Lung (tissue), 17 donors: ENCODE measurements at places on chromosomes 4 and X. TPM values are rescaled to one million over a fixed set of nuclear protein-coding genes. Genes with fewer than 3 reads are reported as not detected.

Gene ZAR1
- not detected for polyA plus RNA-seq

Gene GLRA2
- not detected for polyA plus RNA-seq

Gene MAGEA4
- not detected for polyA plus RNA-seq

Gene PABPC1L2B
- not detected for polyA plus RNA-seq

Gene ARHGAP24
- 10.0 TPM for polyA plus RNA-seq

Gene FGF5
- polyA plus RNA-seq = not detected

Gene MAD2L1
- 2.4 TPM for polyA plus RNA-seq

Gene CLGN
- 0.87 TPM for polyA plus RNA-seq

DNA sequence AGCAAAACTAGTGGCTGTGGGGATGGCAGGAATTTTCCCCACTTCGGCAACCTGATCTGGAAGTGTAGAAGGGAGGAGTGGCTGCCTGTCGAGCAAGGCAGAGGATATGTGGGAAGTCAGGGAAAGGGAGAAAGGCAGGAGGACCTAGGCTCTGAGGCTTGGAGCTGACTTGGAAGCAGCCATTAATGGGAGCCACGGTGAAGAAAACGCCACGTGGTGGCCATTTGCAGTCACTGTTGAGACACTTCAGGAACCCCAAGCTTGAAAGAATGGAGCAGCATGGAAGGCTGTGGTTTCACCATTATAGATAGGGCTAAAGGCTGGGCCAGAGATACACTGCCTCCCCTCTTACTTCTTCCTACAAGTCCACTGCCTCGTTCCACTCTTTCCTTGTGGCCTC, 41.8 kb upstream of the MAML3 start:
- no peak for DNase-seq

GRCh38 chrX:39528161-39528916, 569.4 kb downstream of the BCOR start:
- DNase-seq = no peak

DNA sequence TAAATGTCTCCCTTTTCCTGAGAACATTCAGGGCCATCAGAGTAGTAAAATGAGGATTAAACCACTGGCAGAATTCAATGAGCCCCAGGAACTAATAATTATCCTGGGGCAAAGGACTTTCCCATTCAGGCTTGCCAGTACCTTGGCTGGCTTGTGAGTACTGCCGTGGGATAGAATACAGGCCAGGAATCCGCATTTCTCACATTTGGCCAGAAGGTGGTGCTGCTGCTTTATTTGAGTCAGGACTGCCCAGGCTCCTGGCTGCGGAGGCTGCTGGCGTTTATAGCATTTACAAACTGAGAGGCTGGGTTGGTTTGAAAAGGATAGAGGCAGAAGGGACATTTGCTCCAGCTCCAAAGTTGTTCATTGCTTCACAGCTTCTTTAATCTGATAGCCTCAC, 91.4 kb downstream of the RTL9 start:
- DNase-seq = peak; percentile 82

DNA sequence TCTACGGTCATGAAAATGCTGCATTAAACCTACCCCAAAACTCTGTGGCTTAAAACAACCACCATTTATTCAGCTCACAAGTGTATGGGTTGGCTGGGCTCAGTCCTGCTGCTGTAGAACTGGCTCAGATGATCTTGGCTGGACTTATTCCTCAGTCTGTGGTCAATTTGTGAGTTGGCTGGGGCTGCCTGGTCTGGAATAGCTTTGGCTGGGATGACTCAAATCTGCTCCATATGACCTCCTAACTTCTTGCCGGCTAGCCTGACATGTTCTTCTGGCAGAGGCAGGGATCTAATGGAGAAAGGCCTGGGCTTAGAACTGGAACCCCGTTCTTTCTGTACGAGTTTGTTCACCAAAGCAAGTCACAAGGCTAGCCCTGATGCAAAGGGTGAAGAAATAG, 71.7 kb downstream of the CFAP299 start:
- no peak for DNase-seq

GRCh38 chrX:2627272-2627867, 63.7 kb upstream of the CD99 start:
- DNase-seq = peak; percentile 36

DNA sequence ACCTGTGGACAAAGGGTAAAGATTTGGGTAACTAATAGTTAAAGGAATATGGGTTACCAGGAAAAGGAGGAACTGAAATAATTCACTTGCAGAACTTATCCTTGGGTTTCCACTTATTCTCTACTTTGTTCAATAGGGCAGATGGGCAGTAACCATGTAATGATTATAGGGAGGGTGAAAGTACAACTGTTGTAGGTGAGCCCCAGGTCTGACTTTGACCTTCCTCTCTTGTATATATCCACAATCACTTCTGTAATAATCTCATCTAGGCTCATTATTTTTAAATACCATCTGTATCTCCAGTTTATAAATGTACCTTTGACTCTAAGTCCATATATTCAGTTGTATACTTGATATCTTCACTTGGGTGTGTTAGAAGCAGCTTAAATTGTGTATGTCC, 32.1 kb downstream of the CXXC4 start:
- no peak for DNase-seq

DNA sequence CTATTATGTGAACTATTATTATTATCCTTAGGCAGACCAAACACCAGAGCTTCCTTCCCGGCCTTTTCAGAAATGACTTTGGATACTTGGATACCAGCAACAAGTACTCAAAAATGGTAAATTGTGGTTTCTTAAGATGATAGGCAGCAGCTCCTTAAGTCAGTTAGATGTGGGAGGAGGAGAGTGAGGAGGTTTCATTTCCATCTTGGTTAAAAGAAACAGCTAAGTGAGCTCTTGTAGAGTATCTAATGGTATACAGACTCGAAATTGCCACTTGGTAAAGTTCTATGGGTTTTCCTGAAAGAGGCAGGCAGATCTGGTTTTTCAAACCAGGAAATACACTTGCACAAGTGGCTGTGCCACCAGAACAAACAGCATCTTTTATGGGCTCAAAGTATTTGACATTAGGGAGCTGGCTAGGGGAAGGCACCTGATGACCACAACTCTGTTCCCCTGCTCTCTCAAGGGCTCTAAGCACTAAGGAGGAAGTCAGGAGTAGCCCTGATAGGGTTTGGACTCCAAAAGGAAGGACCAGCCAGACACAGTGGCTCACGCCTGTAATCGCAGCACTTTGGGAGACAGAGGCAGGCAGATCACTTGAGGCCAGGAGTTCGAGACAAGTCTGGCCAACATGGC, 130.9 kb downstream of the TMEM164 start:
- no peak for DNase-seq

- DNase-seq = no peak
Measured at GRCh38 chr4:170306208-170306607, 216.5 kb upstream of the AADAT start.

- peak; percentile 2 for DNase-seq
Measured at GRCh38 chrX:33415459-33415858, 204.1 kb upstream of the DMD start.

- no peak for DNase-seq
Measured at GRCh38 chrX:55758033-55758432, 40.5 kb downstream of the RRAGB start.

GRCh38 chrX:149498767-149499166, 6.3 kb downstream of the IDS start:
- no peak for DNase-seq
